ENCODE measurements at places on chromosomes 5 and 9.

GRCh38 chr5:147701468-147701867, 81.1 kb downstream of the JAKMIP2 start:
- no peak for DNase-seq

DNA sequence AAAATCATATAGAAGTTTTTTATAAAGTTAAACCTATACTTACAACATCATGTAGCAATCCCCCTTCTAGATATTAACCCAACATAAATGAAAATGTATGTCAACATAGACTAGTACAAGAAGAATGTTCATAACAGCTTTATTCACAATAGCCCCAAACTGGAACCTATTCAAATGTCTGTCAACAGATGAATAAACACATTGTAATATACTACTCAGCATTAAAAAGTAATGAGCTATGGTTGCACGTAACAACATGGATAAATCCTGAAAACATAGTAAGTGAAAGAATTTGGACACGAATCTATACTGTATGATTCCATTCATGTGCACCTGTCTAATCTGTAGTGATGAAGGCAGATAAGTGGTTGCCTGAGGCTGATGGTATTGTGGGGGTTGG, 73.9 kb downstream of the CSNK1G3 start:
- no peak for DNase-seq

DNA sequence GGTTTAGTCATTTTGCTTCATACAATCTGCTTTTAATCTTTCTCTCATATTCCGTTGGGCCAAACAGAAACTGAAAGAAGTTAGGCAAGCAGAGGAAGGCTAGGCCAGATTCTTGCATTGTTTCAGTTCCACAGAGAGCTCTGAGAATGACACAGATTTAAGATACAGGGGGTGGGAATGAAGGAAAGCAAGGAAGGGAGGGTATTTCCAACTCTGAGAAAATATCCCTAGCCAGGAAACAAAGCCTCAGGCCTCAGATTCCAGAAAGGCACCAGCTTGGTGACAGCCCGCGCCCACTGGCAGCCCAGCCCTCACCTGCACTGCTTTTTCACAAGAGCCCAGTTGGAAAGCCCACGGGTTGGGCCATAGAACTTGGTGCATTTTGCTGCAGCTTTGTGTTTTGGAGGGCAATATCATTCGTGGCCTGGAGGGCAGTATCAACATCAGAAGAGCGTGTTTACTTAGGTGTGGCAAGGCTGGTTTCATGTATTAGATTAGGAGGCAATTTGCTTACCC, 63.5 kb downstream of the ENC1 start:
- DNase-seq: peak; percentile 13

- no peak for DNase-seq
Measured at GRCh38 chr9:69653261-69653660, 18.9 kb downstream of the APBA1 start.

GRCh38 chr5:171901764-171902163, 104.7 kb downstream of the FBXW11 start:
- no peak for DNase-seq

GRCh38 chr9:28464481-28465216, 891.4 kb upstream of the C9orf72 start:
- DNase-seq: no peak

GRCh38 chr5:127290019-127290945, at the start of gene MEGF10:
TSS of gene MEGF10 (plus strand) at chr5:127290796. CDS start at chr5:127331309, 40,513 bp downstream.
- peak; percentile 42 for DNase-seq

DNA sequence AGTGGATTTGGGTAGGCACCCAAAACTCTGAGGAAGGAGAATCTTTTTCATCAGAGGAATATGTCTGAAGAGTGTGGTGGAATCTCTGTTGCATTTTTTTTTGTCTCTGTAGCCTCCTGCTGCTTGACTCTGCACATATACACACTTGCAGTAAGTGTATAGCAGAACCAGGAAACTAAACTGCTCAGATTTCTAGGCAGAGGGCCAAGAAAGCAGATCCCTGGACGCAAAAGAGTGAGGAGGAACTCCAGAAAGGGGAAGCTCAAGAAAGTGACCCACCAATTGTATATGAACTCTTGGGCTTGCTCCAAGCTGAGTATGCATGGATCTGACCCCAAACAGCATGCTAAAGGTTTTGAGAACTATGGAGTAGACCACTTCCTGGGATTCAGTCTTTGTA, 181.8 kb downstream of the GADD45G start:
- no peak for DNase-seq

GRCh38 chr9:109996936-109997580, 210.9 kb downstream of the C9orf152 start:
- DNase-seq: no peak

All from activated naive CD4-positive, alpha-beta T cell treated with anti-CD3 and anti-CD28 coated beads for 36 hours (primary cell).